ENCODE measurements at places on chromosomes 6 and 20.

DNA sequence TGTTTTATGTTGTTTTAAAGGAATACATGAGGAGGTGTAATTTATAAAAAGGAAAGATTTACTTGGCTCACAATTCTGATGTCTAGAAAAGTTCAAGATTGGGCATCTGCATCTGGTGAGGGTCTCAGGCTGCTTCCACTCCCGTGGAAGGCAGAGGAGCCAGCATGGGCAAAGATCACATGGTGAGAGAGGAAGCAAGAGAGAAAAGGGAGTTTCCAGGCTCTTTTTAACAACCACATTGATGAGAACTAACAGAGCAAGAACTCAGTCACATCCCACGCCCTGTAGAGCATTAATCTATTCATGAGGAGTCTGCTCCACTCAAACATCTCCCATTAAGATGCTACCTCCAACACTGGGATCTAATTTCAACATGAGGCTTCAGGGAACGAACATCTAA is 1666.3 kb downstream of the HACE1 start:
- DNase-seq: no peak

- DNase-seq: no peak
Observed at GRCh38 chr6:137282254-137282653, 63.1 kb upstream of the IFNGR1 start.

- DNase-seq: no peak
Observed at GRCh38 chr20:63574156-63574828, at the start of gene HELZ2. TSS of gene HELZ2 (minus strand) at chr20:63574239. CDS start at chr20:63572385, 1,854 bp downstream.

- DNase-seq: no peak
Observed at GRCh38 chr20:62539198-62540045, 63.6 kb upstream of the GATA5 start.

GRCh38 chr6:134669485-134669884 is 280.4 kb downstream of the ALDH8A1 start:
- no peak for DNase-seq

GRCh38 chr6:53691667-53692133 is 26.1 kb upstream of the KLHL31 start:
- DNase-seq: no peak

- no peak for DNase-seq
Observed at GRCh38 chr20:38453941-38454340, 18.7 kb upstream of the RALGAPB start.

GRCh38 chr6:121237859-121238258 is 96.4 kb downstream of the TBC1D32 start:
- DNase-seq: no peak

GRCh38 chr6:8539453-8539852 is 104.1 kb upstream of the SLC35B3 start:
- DNase-seq: no peak

DNA sequence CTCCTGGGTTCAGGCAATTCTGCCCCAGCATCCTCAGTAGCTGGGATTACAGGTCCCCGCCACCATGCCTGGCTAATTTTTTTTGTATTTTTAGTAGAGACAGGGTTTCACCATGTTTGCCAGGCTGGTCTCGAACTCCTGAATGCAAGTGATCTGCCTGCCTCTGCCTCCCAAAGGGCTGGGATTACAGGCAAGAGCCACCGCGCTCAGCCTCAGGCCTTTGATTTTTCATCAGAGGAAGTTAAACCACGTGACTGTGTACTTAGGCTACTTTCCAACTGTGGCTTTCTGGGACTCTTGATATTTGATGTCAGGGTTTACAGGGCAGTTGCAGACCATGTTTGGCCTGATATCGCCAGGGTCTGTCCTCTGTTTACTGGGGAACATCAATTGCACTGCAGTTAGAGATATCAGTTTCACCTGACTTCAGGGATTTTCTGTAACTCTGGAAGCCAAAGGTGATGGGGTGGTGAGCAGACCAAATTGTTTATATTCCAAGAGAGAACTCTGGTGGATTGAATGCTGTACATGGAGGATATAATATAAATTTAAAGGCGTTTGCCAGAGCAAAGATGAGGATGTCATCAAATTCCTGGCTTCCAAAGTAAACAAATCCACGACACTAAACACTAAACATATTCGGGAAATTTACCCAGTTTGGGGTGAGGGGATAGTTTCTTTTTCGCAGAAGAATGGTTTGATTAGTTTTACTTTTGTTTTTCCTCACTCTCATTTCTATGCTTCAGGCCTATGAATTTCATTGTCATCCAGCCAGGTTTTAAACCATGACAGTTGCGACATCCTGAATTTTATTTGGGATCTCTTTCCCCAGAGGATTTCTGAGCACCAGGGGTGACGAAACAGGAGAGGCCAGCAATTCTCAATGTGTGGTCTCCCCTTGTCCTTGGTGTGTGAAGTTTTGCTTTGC is 4.2 kb downstream of the PSMF1 start:
- DNase-seq: peak; percentile 13

DNA sequence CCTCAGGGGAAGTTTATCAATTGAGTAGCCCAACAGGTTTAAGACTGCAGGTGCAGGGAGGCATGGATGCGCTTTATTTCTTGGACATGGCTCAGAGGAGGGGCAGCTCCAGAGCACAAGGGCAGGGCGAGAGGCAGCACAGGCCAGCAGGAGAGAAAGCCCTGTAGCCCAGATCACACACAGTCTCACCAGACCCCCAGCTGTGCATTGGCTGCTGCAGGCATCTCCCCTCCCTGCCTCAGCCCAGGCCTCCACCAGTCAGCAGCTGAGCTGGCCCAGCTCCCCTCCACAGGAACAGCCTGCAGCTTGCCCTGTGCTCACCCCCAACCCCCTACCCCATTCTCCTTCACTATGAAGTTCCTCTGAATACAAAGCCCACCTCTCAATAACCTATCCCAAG is 24.7 kb downstream of the MRPL14 start:
- no peak for DNase-seq
